ENCODE measurements at places on chromosomes 12 and 14.

DNA sequence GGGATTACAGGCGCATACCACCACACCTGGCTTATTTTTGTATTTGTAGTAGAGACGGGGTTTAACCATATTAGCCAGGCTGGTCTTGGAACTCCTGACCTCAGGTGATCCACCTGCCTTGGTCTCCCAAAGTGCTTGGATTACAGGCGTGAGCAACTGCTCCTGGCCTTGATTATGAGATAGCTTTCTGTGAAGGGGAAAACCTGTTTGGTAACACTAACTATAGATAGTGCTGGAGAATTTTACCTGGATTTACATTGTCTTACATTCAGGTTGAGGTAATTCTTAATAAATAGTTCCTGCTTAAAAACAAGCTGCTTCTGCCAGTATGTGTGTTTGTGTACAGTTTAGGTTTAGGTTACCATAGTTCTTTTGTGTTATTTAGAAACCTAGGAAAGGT, 77.1 kb downstream of the MON2 start:
- no peaks in the 10 kb centered on the region for H3K27me3 ChIP-seq
- no peak for DNase-seq
- peaks cover 4% of the 10 kb centered on the region for H3K36me3 ChIP-seq
- H3K4me1 ChIP-seq = no peaks in the 10 kb centered on the region

DNA sequence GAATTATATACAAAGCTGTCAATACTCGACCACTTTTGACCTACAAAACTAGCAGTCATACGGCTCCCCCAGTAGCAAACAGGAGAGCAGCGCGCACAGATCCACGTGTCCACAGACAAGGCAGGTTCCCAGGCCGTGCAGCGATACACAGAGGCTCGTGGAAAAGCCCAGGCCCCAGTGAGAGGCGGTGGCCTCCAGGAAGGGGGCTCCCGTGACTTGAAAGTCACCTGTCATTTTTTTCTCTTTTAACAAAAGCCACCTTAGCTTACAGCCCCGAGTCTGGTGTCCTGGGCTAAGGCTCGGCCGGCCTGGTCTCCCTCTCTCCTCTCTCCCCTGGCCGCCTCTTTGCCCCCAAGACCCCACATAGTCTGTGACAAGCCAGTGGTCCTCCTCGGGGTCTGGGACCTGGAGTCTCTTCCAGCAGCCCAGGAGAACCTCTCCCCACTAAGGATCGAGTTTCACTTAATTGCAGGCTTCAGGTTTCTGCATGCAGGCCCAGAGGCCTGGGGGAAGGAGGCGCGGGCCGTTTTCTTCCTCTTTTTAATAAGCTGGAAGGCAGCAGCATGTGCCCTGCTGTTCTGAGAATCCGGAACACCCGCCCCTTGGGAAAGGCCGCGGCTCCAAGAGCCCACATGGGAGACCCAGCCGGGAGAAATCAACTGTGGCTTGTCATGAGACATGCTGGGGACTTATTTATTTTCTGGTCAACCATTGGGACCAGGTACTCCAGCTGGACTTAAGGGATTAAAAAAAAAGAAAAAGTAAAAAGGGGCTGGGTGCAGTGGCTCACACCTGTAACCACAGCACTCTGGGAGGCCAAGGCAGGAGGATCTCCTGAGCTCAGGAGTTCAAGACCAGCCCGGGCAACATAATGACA, 15.9 kb downstream of the NCOR2 start:
- H3K4me1 ChIP-seq = no peaks in the 10 kb centered on the region
- no peaks in the 10 kb centered on the region for H3K36me3 ChIP-seq
- no peaks in the 10 kb centered on the region for H3K27me3 ChIP-seq
- DNase-seq = no peak

- H3K4me1 ChIP-seq = no peaks in the 10 kb centered on the region
- no peaks in the 10 kb centered on the region for H3K27me3 ChIP-seq
- H3K36me3 ChIP-seq = no peaks in the 10 kb centered on the region
- H3K27ac ChIP-seq = no peak overlapping the region
Measured at GRCh38 chr12:28027328-28027727, 54.8 kb upstream of the PTHLH start.

DNA sequence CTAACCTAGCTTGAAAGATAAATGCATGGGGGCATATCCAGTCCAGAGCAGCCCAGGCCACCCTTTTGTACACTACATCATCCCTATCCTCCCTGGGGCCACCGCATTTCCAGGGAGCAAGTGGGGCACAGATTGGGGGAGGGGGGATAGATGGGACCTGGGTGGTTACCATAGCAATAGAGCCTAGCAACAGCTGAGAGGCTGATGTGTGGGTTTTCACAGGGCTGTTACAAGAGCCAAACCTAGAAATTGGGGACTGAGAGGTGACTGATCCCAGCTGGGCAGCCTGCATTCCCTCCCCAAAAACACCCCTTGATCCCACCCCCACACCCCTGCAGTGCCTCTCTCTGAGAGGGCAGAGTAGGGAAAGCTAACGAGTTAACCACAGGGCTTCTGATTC, 3.7 kb upstream of the ZNF384 start:
- H3K4me3 ChIP-seq = no peak overlapping the region
- no peak overlapping the region for H3K27ac ChIP-seq
- DNase-seq = no peak
- H3K27me3 ChIP-seq = no peaks in the 10 kb centered on the region

DNA sequence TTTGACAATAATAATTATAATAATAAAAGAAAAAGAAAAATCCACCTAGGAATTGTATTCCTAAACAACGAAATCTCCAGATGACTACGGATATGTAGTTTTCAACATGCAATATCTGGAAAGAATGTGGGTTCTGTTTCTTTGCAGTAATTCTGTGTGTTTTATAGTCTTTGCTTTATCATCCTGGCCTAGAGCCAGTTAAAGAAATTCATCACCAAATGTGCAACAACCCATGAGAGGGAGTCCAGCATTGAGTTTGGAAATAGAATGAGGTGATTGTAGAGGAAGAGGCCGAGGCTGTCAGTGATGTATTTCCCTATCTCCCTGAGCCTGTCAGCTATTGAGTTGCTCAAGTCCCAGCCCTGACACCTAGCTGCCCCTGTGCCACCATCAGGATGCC, 200.5 kb upstream of the DCN start:
- no peaks in the 10 kb centered on the region for H3K27me3 ChIP-seq
- no peak overlapping the region for H3K27ac ChIP-seq
- no peak overlapping the region for H3K4me3 ChIP-seq
- no peak for DNase-seq

DNA sequence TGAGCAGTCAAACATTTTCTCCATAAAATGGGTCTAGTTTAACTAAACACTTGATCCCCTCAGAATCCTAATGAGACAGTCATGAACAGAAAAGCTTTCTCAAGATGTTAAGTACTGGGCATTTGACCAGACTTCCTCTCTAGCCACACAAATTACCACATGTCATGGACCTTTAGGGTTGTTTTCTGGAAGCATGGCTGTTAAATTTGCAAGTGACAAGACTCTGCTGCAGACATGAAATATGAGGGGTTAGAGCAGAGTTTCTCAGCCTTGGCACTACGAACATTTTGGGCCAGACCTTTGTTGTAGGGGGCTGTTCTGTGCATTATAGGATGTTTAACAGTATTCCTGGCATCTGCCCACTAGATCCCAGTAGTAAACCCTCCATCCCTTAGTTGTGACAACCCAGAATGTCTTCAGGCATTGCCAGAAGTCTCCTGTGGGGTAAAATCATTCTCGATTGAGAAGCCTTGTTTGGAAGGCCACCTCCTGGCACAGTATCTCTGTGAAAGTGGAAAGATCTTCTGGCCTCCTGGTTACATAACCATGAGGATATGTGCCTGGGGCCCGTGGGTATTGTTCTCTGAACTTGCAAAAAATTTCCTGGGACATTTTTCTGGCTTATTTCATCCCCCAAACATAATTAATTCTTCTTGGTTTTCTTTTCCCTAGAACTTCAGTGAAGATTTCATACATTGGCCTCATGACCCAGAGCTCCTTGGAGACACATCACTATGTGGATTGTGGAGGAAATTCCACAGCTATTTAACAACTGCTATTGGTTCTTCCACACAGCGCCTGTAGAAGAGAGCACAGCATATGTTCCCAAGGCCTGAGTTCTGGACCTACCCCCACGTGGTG, 4.3 kb downstream of the TMEM106C start:
- H3K27me3 ChIP-seq = no peaks in the 10 kb centered on the region
- H3K36me3 ChIP-seq = no peaks in the 10 kb centered on the region
- no peak overlapping the region for H3K4me3 ChIP-seq
- DNase-seq = no peak
- H3K4me1 ChIP-seq = peaks cover 13% of the 10 kb centered on the region

DNA sequence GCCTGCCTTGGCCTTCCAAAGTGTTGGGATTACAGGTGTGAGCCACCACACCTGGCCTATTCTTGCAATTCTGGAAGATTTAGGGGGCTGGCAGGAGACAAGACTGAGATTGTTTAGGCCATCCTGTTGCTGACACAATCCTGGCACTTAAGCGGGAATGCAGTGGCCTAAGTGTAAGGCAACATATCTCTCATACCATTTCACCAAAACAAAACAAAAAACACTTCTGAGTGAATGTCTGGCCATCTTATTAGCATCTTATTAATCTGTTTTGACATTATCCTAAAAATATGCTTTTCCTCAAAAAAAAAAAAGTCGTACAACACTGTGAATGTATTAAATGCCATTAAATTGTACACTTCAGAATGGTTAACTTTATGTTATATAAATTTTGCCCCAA, 67.6 kb downstream of the DENND5B start:
- no peak overlapping the region for H3K4me3 ChIP-seq
- H3K36me3 ChIP-seq = no peaks in the 10 kb centered on the region
- H3K27me3 ChIP-seq = no peaks in the 10 kb centered on the region
- no peak for DNase-seq
- no peak overlapping the region for H3K27ac ChIP-seq
- H3K4me1 ChIP-seq = no peaks in the 10 kb centered on the region

Measured in naive thymus-derived CD4-positive, alpha-beta T cell (primary cell).